ENCODE measurements at places on chromosomes 2 and 18.

GRCh38 chr2:74250189-74250631, 51.8 kb downstream of the MTHFD2 start:
- DNase-seq: peak; percentile 17

DNA sequence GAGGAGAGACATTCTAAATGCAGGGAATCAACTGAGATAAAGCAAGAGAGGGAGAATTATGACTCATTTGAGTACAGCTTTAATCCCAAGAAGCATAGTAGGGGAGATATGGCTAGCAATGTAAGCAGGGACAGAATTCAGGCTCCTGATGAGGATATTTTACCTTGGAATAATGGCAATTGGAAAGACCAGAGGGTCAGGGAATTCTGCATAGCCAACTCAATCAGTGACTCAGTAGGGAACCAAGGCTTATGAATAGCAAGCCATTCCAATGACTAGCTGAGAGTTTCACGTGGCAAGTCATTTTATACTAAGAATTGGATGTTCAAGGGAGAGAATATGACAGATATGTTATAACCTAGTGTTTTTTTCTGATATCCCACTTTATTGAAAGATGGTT, 563.8 kb upstream of the NETO1 start:
- no peak for DNase-seq

DNA sequence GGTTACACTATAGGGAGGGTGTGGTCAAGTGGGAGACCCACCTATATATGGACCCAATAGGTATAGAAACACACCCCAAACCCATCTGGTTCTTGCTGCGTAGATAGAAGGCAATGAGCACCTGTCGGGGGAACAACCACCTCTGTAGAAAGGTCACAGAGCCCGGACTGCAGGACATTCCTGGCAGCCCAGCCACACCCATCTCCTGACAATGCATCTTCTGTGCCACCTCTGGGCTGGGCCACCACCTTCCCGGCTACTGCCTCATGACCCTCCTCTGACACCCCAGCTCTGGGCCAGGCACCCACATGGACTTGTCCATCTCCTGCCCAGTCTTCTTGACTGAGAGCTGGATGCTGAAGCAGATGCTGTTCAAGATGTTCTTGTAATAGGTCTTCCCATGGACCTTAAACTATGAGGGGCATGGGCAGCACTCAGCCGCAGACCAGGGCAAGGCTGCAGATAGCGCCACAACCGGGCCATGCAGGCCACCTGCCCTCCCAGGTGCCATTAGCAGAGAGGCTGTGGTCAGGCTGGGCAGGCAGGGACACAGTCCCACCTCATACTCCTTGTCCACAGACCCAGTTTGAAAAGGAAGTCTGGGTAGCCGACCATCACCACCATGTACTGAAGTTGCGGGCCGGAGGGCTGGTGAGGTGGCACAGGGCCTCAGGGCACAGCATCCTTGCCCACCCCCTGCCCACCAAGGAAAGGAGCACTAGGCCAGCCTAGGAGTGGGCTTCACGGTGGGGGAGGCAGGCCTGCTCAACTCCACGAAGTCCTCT, 9.3 kb downstream of the ALPG start:
- no peak for DNase-seq

- DNase-seq: no peak
Observed at GRCh38 chr2:232412986-232413385, 6.3 kb downstream of the ALPG start.

DNA sequence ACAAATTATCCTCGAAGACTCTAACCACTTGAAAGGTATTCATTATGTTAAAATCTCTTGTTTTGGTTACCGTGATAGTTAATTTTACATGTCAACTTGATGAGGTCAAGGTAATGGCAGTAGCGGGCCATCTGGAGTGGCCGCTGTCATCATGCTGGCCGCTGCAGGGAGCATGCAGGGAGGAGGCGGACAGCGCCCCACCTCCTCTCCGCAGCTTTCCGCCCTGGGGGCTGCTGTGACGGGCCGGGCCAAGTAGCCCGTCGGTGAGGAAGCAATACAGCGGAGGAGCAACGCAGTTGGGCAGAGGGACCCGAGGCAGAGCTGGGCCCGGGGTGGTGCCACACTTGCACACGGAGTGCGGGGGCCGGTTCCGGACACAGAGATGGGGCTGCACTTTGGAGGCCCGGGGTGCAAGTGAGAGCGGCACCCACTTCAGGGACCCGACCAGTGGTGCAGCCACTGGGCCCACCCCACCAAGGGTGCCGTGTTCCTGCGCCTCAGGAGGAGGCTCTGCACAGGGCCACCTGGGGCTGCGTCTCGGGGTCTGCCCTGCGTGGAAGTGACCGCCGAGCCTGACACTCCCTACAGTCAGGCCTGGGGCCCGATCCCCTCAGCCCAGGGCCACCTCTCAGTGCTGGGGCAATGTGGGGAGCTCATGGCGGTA, 452.4 kb downstream of the LRATD1 start:
- no peak for DNase-seq

GRCh38 chr18:33700513-33700976, 122.5 kb downstream of the ASXL3 start:
- no peak for DNase-seq

GRCh38 chr2:138323382-138324067, 178.0 kb upstream of the SPOPL start:
- no peak for DNase-seq

- DNase-seq: no peak
Observed at GRCh38 chr2:159716857-159717256, 4.6 kb downstream of the MARCHF7 start.

- DNase-seq: no peak
Observed at GRCh38 chr2:160490733-160491685, 2.6 kb downstream of the RBMS1 start.

- peak; percentile 14 for DNase-seq
Observed at GRCh38 chr2:146666340-146666739, 1178.5 kb upstream of the ACVR2A start.

DNA sequence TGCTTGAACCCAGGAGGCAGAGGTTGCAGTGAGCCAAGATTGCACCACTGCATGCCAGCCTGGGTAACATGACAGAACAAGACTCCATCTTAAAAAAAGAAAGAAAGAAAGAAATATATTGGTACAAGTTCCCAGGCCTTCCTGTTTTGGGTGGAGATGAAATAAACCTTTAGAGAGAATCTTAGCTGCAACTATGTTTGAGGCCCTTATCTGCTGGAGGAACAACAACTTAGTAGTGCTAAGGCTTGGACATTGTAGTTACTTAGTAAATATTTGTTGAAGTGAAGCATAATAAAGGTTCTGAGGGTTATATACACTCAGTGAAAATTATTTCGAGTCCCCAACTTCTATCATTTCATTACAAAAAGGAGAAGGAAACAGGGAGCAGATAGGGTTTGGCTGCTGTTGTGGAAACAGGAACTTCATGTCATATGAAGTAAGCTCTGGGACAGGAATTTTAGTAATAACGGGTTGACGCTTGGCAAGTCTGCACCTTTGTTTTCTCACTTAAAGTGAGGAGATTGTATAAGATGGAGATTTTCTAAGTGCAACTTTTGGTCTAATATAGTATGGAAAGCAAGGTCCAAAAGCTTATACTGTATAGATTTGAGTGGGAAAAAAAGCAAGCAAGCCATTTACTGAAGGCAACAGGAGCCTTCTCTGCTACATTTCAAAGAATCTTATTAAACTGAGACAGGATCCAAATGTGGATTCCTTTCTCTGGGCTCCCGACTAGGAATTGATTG, 40.0 kb upstream of the AGPS start:
- no peak for DNase-seq

DNA sequence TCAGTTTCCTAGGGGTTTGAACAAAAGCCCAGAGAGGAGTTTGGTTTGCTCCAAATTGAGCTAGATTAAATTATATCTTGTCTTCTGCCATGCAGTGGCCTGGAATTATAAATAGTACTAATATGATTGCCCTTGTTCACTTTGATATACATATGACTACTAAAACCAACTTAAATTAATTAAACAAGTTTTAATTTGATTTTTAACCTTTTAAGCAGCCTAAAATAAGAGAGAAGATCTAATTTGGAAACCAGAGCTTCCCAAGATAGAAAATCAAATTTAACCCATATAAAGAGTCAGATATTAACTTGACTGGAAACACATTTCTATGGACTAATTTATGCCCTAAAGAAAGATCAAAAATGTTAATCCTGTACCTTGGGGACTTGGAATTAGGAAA, 444.5 kb upstream of the SLC8A1 start:
- DNase-seq: no peak

DNA sequence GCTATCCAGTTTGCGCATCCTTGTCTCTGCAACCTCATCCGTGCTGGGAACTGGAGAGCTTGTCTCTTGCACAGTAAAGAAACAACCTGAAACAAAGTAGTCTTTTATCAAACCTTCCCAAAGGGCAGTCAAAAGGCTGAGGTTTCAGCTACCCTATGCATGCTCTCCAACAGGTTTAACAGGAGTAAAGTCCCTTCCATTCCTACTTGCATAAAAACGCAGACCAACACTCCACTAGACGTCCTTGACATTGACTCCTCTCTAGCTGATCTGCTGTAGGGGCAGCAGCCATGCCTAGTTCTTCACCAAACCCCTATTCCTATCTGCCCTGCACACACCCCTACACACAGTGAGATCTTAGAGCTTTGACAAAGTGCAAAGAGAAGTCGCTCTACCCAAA, 41.5 kb downstream of the L3MBTL4 start:
- DNase-seq: no peak

- no peak for DNase-seq
Observed at GRCh38 chr2:186588940-186589611, 780 bp upstream of the ITGAV start.

DNA sequence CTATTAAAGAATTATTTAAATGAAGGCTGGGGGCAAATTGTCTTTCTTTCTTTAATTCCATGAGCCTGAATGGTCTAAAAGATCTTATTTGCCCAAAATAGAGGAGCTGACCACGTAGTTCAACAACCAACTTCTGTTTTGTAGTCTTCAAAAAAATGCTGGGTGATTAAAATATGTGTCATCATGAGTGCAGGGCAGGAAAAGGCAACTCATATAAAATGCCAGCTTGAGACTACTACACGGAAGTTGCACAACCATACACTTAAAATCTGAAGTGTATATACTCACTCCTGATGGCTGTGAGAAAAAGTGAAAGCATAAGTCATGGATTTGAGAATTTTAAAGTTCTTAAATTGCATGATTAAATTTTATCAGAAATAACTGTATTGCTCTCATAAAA, 210.9 kb downstream of the DYM start:
- peak; percentile 79 for DNase-seq

DNA sequence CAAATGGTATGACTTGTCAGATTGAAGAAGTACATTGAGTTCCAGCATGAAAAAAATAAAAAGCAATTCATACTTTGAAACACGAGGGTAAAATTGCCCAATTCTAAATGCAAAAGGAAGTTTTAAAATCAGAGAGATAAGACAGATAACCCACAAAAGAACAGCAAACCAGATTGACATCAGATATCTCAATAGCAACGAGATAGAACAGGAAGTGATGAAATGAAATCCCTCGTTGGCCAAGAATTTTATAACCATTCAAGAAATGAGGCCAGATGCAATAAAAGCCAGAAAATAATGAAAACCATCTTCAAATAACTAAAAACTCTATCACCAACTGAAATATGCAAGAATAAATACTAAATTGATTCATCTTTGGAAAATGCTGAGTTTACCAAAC, 172.8 kb downstream of the CD226 start:
- DNase-seq: peak; percentile 33

DNA sequence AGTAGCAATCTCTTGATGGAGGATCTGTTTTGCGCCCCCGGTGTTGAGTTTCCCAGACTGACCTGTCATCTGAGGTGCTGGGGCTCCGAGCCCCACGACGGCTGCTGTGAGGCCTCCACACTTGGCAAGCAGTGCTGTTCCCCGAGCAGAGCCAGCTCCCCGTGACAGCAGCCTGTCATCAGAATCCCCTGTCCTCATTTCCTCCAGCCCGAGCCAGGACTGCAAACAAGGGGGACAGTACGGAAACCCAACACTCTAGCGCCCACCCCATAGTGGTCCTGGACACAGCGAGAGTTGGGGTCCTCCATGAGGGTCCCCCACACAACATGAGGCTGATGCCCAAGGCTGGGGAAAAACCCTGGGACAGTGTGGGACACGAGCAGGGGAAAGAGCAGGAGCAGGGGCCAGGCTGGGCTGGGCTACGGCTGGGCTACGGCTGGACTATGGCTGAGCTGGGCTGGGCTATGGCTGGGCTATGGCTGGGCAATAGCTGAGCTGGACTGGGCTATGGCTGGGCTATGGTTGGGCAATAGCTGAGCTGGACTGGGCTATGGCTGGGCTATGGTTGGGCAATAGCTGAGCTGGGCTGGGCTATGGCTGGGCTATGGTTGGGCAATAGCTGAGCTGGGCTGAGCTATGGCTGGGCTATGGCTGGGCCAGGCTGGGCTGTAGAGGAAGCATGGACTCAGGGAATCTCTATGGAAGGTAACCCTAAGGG, 1.5 kb upstream of the KLHL30 start:
- peak; percentile 40 for DNase-seq

Data from fibroblast of skin of right quadriceps (primary cell).